NCI-H748 treated with DMSO at 0.1 percent for 48 hours (cell line): ENCODE measurements at places on chromosomes 3 and 15.

DNA sequence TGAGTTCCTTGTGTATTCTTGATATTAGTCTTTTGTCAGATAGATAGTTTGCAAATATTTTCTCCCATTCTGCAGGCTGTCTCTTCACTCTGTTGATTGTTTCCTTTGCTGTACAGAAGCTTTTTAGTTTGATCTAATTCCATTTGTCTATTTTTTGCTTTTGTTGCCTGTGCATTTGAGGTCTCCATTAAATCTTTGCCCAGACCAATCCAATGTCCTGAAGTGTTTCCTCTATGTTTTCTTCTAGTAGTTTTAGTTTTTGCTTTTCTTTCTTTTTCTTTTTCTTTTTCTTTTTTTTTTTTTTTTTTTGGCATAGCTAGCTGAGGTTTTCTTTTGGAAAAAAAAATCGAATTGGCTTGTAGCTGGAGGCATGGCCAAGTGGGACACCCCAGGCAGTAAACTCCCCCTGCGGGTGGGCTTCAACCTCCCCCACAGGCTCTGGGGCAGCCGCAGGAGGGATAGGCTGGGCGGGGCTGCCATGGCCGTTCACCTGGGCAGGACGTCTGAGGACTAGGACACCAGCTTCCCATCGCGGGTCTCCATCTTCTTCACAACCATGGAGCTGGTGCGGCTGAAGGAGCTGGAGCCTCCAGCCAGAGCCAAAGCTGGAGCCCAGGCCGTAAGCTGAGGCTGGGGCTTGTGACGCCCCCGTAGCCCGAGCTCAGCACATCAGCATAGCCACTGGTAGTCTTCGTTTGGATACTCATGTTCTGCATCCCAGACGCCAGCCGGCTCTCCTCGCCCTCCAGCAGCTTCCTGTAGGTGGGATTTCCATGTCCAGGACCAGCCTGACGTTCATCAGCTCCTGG is 16.2 kb upstream of the PSTPIP1 start:
- DNase-seq: no peak

GRCh38 chr15:56963126-56963525 is 44.7 kb downstream of the TCF12 start:
- DNase-seq: no peak

GRCh38 chr15:48467801-48468200 is 136.6 kb downstream of the DUT start:
- DNase-seq: no peak

- no peak for DNase-seq
Observed at GRCh38 chr3:168325684-168326083, 230.0 kb upstream of the GOLIM4 start.

GRCh38 chr15:77641999-77642398 is 9.3 kb upstream of the LINGO1 start:
- no peak for DNase-seq

GRCh38 chr3:89577637-89578530 is 470.5 kb downstream of the EPHA3 start:
- DNase-seq: no peak

DNA sequence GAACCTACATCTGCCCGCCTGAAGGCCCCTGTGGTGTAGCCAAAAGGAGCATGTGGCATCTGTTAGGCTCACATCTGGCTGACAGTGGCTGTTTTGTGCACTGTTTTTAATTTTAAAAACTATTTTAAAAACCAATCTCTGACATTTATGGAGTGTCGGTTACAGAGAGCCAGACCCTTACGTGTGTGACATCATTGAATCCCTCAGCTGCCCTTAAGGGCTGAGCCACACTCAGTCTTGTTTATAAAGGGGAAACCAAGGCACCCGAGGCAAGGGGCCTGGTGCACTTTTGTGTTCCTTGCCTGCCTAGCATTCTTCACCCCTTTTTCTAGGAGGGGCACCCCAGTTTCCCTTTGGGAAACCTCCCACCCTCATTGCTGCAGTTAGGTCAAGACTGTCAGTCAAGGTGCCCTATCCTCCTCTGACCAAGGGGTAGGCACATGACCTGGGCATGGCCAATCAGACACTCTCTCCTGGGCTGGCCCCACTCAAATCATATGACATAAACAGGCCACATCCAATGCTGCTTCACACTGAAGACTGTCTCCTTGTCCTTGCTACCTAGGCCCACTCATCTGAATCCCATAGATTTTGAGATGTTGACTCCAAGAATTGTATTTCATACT is 105.3 kb downstream of the LSM3 start:
- DNase-seq: no peak
